ENCODE measurements at places on chromosomes 16 and 17. TPM values are rescaled to one million over a fixed set of nuclear protein-coding genes. Genes with fewer than 3 reads are reported as not detected.

- DNase-seq, result no peak
These were observed 11.8 kb upstream of the CDC42EP4 start for GRCh38 chr17:73323409-73324159.

- no peak for DNase-seq
These were observed 167.1 kb upstream of the FOXF1 start for GRCh38 chr16:86343027-86343795.

GRCh38 chr16:1807626-1808025, 14.1 kb upstream of the IGFALS start:
- no peak for DNase-seq

DNA sequence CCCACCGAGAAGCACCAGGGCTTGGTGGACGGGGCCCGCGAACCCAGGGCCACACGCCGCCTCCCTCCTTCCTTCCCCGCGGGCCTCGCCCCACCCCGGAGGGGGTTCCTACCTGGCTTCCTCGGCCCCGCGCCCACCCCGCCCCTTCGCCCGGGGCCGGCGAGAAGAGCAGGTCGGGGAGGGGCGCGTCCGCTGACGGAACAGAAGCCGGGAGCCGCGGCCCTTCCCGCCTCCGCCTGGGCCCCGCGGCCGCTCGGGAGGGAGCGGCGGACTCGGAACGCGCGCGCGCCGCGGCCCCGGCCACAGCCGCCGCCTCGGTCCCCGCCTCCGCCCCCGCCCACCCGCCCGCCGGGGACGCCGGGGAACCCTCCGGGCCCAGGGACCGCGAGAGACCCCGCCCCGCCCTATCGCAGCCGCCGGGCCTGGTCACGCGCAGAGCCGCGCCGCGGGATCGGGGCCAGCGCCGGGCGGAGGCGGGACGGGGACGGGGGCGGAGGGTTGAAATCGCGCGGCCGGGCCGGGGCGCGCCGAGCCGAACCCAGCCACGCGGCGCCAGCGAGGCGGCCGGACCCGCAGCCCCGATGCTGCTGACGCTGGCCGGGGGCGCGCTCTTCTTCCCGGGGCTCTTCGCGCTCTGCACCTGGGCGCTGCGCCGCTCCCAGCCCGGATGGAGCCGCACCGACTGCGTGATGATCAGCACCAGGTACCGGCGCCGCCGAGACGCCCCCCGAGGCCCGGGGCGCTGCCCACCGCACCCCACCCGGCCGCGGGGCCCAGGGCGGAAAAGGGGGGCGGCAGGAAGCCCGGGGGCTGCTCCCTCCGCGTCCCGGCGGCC, at the start of gene TLCD3A:
TLCD3A (plus strand) TSS at position 530 of the 835 bp plus-strand sequence; CDS start at position 582, 52 bp downstream.
- peak; percentile 92 for DNase-seq

DNA sequence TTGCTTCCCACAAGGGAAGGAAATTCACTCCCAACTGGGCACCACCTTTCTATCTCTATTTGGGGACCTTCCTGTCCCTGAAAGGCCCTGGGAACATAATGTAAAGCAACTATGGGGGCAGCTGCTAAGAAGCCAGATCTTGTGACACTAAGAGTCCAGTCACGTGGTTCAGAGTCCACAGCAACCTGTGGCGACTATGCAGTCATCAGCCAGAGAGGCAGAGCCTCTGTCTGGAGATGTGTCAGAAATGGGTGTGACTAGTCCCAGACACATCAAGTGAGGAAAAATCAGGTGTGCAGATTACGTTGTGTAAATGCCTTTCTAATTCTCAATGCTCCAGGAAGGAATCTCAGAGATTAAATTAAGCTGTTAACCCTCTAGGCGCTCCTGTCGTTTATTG, 26.6 kb upstream of the SKAP1 start:
- no peak for DNase-seq

GRCh38 chr17:79811011-79811867, 14.4 kb upstream of the CBX8 start:
- DNase-seq, result no peak

DNA sequence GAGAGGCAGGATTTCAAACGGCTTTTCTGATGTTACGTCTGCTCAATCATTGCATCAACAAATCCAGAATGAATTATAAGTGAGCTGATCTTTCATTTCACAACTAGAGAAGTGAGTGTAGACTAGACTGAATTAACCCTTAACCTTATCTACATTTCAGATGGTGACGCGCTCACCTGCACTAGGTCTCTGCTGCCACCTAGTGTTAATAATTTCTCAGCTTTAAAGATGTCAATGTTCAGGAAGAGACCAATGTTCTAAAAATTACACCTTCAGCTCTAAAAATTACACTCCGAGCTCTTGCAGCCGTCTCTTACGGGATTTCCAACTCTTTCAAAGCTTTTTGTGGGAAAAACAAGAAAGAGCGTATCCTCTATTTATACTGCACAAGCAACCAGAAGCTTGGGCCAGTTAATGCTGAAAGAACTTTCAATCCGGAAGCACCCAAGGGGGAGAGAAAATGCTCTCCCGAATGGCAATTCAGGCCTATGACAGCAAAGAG, 88.2 kb upstream of the FA2H start:
- no peak for DNase-seq

GRCh38 chr17:49602783-49603182, 27.1 kb downstream of the NXPH3 start:
- no peak for DNase-seq

GRCh38 chr16:4591706-4592470, 22.8 kb downstream of the UBALD1 start:
- DNase-seq, result no peak

DNA sequence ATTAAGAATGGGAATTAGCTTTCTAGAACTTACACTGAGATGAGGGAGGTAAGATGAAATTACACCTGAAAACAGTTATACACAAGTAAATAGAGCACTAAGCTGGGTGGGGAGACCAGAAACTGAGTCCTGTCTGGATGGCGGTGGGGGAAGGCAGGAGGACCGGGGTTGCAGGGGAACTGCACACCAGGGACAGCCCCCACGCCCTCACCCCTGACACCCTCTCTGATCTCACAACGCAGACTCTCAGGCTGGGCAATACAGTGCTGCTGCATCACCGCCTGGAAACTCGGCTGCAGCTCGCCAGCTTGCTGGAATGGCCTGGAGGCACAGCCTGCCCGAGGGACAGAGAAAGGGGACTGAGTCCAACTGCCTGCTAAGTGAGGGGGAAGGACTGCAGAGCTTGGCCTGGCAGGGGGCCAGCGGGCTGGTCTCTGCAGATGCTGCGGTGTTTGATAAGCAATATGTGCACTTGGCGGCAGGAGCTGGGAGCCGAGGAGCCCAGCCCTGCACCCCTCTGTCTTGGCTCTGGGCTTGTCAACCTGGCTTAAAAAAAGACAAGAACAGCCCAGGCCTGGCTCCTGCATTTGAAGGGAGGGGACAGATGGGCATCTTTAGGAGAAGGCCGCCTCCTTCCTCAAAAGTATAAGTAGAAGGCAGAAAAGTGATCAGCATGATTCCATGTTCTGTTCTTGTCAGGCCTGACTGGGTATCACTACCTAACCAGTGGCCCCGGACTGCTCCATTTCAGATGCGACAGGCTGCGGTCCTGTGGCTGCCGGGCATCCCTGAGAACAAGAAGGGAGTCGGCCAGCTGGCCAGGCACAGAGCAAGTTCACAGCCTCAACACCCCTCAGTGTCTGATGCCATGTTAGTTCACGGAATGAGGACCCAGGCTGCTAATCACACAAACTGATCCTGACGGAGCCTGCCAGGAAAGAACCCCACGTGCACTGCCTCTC, 30.2 kb downstream of the SPHK1 start:
- peak; percentile 67 for DNase-seq

GRCh38 chr16:69078073-69078472, 27.4 kb upstream of the HAS3 start:
- no peak for DNase-seq

DNA sequence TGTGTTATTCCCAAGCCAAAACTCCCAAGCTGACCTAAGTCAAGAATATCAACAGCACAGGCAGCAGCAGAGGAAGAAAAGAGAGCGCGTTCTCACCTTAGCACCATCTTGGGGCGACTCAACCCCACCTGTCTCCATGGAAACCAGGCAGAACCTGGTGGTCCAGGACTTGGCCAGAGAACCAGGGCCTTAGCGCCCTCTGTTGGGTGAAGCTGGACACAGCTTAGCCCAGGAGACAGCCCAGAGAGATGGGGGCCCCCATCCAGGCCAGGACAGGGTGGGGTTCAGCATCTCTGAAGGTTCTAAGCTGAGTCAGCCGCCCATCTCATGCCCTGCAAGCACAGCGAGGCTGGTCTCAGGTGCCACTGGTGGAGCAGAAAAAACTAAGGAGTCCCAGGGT, 60.1 kb upstream of the TMEM132E start:
- DNase-seq, result no peak

DNA sequence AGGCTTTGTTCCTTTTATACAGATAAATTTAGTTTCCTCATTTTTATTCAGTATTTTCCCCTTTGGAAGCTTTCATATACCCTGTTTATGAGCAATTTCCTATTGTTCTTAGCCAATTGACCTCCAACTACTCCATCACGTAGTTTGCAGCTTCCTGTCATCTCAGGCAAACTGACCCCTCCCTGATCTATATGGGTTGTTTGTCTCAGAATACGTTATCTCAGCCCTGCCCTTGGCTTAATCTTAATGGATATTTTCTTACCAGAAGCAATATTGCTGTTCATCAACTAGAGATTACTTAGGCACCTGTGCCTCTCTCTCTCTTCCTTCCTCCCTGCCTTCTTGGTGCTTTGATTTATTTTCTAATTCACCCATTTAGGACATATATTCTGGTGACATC, 81.2 kb downstream of the ZNF18 start:
- DNase-seq, result no peak

DNA sequence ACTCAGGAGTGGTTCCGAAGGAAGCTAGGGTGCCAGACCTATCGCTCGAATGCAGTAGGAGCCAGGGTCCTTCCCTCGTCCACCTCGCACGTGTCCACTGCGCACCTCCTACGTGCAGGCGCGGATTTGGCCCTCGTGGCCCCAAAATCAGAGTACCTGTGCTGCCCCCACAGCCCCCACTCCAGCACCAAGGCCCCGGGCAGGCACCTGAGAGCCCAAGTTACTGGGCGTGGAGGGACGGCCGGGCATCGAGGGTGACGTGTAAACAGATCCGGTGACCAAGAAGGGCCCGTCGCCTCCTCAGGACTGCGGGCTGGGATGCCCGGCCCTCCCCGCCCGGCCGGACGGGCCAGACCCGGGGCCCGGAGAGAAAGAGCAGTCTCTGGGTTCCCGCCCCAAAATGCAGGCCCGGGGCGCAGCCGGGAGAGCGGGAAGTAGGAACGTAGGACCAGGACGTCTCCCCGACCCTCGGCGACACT, 492 bp downstream of the SLC25A39 start:
- peak; percentile 79 for DNase-seq

GRCh38 chr16:52676959-52677358, 130.0 kb upstream of the TOX3 start:
- no peak for DNase-seq

- DNase-seq, result no peak
These were observed 6.7 kb downstream of the NTHL1 start for GRCh38 chr16:2040787-2041522.

GRCh38 chr16:87064731-87065445, 252.3 kb downstream of the C16orf95 start:
- DNase-seq, result no peak

DNA sequence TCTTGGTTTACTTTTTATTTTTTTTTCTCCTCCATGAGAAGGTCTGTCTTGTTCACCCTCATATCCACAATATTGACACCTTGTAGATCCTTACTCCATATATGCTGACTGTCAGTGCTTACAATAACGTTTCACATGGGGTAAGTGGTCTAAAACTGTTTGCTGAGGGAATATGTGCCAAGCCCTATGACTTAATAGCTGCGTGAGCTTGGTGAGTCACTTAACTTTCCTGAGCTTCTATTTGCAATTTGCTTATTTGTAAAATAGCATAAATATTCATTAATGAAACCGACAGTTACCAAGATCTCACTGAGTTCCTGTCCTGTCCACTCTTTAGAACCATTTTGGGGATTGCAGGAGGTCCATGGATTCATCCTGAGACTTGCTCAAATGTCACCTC, 190.7 kb downstream of the CCT6B start:
- DNase-seq, result no peak

DNA sequence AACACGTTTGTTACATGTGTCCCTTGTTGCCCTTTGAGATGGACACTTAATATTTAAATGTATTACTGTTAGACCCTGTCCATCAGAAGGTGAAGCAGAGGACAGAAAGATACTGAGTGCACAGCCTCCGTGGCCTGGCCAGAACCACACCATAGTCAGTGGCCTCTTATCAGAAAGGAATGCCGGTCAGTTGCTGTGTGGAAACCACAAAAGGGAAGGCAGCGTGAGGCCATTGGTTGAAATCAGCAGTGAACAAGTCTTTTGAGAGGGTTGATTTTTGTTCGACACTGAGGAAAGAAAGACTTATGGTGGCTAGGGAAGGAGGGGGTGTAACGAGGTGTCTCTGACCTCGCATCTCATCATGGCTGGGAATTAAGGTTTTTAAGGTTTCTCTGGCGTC, 85.4 kb upstream of the CLEC18A start:
- no peak for DNase-seq

GRCh38 chr17:54901230-54901822, 674 bp downstream of the TOM1L1 start:
- no peak for DNase-seq

CFAP52 gene
- total RNA-seq, result not detected

NKIRAS2 gene
- 28.8 TPM for total RNA-seq

RHBDL1 gene
- 2.0 TPM for total RNA-seq

ELMO3 gene
- total RNA-seq, result 17.5 TPM

EPOP gene
- total RNA-seq, result 2.1 TPM

C16orf92 gene
- not detected for total RNA-seq

TEKT1 gene
- not detected for total RNA-seq

ENGASE gene
- 58.2 TPM for total RNA-seq

ZACN gene
- total RNA-seq, result not detected

TBX21 gene
- total RNA-seq, result 3.9 TPM

DPEP1 gene
- 3.0 TPM for total RNA-seq

IRF8 gene
- total RNA-seq, result 43.1 TPM

COASY gene
- 63.3 TPM for total RNA-seq

Data from upper lobe of right lung (tissue), 1 donor.